ENCODE measurements at places on chromosomes 3 and 15.

- DNase-seq = no peak
These were observed 132.3 kb downstream of the VPS8 start for GRCh38 chr3:184944241-184944640.

- no peak for DNase-seq
These were observed 111.2 kb upstream of the SAMMSON start for GRCh38 chr3:69888040-69888942.

DNA sequence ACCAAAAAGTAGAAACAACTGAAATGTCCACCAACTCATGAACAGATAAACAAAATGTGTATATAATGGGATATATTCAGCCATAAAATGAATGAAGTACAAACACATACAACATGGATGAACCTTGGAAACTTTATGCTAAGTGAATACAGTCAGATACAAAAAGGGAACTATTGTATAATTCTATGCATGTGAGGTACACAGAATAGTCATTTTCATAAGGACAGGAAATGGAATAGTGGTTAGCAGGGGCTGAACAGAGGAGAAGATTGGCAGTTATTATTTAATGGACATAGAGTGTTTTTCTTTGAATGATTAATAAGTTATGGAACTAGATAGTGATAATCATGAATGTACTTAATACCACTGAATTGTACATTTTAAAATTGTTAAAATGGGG is 20.0 kb upstream of the TRANK1 start:
- DNase-seq = no peak

GRCh38 chr3:147030274-147030673 is 376.1 kb downstream of the ZIC4 start:
- DNase-seq = no peak

DNA sequence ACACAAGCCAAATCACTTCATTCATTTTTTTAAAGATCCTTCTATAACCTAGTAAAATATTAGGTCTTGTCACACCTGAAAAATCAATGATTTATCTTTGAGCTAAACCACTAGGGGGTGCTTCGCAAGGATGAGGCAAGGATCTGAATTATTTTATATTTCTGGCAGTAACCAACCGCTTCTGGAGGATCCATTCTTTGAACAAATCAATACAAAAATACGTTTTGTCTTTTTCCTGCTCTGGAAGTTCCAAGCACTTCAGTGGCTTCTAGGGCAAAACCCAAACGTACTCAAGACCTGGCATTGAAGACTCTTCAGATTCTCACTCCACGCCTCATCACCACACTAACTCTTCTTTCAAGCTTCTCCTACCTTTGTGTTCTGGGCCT is 486 bp downstream of the LSG1 start:
- no peak for DNase-seq

DNA sequence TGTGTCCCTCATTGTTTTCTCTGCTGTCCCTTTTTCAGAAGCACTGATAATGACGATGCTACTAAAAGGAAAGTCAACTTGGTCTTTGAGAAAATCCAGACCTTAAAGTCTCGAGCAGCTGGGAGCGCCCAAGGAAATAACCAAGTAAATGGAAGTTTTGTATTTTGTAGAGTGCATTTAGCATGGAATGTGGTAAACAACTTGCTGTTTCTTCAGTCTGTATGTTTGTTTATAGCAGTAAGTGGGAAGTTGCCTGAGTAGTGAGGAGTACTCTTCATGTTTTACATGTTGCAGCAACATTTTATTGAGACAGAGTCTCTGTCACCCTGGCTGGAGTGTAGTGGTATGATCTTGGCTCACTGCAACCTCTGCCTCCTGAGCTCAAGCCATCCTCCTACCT is 66.0 kb downstream of the CGNL1 start:
- DNase-seq = no peak

DNA sequence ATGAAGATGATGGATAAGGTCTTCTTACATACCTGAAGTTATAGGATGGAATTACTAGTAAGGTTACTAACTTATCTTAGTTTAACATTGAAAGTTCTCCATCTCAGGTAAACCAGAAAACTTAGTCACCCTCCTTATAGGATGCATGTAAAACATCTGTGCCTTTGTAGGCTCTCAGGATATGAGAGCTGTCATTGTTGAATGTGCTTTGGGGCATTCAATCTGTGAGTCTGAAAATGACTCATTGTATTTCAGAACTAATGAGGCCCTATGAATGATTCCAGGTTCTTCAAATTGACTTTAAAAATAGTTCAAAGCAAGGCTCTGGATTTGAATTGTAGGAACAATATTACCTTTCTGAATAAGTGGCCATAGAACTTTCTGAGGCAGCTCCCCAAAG is 237.7 kb upstream of the AZI2 start:
- DNase-seq = no peak

GRCh38 chr3:14680716-14681115 is 5.8 kb downstream of the C3orf20 start:
- DNase-seq = no peak

DNA sequence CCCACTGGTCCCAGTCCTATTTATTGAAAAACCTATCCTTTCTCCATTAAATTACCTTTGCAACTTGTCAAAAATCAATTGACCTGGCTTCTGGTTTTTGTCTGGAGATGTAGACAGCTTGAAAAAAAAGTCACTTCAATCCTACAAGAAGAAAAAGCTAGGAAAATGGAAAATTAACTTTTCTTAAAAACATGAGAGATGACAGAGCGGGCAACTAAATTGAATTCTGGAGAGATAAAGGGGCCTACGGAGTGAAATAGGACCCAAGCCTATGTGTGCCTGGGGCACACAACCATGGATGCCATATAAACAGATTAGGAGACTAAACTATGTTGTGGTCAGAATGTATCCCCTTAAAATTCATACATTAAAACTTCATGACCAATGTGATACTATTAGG is 363.3 kb upstream of the SLCO3A1 start:
- no peak for DNase-seq

- no peak for DNase-seq
These were observed 96.4 kb downstream of the NSUN3 start for GRCh38 chr3:94159062-94159828.

DNA sequence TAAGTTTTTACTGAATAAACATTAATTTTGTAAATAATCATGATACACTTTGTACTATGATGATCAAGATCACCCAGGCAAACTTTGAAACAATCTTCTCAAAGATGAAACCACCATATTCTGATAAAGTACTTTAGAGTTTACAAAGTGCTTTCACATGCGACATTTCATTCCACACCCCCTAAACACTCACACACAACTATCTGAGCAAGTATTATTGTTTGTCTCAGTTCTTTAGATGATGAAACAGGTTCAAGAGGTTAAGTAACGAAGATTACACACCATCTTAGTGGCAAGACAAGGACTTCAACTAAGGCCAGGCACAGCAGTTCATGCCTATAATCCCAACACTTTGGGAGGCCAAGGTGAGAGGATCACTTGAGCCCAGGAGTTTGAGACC is 37.6 kb downstream of the ZNF148 start:
- DNase-seq = no peak

DNA sequence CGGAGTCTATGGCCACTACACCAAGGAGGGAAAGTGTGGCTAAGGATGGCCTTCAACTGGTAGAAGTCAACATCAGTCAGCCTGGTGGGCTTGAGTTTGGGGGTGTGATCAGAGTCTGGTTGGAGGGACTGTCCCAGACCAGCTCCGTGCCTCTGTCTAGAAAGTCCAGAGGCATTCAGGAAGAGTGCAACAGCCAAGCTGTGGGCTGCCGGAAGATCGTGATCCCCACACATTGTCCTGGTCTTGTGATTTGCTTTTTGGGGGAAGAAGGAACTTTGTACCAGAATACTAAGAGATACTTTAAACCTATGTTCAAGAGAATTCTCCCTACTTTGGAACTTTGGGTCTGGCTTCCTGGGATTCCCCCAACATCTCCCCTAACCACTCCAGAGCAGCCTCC is 47.8 kb upstream of the VPS8 start:
- DNase-seq = no peak

DNA sequence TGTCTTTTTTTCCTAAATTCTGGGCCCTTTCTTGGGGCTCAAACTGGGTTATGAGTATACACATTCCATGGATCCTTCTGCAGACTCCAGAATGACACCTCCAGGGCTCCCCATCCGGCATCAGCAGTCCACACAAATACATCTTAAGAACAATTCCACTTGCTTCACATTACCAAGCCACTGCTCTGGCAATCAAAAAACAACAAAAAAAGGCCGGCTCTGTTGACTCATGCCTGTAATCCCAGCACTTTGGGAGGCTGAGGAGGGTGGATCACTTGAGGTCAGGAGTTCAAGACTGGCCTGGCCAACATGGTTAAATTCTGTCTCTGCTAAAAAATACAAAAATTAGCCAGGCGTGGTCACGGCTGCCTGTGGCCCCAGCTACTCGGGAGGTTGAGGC is 49.9 kb upstream of the LPP start:
- no peak for DNase-seq

DNA sequence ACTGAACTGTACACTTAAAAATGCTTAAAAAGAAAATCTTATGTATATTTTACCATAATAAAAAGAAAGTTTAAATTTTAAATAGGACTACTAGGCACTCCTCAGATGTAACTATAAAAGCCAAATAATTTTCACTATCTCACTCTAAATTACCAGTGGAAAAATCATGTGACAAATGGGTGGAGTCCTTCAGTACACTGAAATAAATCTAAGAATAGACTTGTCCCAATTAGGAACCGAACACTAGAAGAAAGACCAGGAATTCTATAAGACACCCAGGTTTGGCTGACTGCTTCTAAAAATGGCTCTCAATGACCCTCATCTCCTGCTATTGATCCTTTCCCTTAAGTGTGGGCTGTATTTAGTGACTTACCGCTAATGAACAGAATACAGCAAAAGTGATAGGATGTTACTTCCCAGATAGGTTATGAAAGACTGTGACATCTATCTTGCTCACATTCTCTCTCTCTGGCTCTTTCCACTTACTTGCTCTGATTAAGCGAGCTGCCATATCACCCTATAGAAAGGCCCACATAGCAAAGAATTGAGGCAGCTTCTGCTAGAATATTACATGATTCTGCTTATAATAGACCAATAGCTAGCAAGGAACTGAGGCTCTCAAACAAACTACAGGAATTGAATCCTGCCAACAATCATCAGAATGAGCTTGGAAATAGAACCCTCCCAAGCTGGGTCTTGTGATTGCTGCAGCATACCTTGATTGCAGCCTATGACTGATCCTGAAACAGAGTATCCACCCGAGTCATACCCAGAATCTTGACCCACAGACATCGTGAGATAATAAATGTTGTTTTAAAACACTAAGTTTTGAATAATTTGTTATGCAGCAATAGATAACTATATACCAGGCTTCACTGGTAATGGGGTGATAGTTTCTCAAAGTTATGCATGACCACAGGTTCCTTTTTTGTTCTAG is 16.9 kb downstream of the TTBK2 start:
- DNase-seq = no peak

- no peak for DNase-seq
These were observed 22.2 kb downstream of the EPHB1 start for GRCh38 chr3:134817297-134817696.

GRCh38 chr3:99789011-99789721 is 28.5 kb upstream of the CMSS1 start:
- DNase-seq = no peak

DNA sequence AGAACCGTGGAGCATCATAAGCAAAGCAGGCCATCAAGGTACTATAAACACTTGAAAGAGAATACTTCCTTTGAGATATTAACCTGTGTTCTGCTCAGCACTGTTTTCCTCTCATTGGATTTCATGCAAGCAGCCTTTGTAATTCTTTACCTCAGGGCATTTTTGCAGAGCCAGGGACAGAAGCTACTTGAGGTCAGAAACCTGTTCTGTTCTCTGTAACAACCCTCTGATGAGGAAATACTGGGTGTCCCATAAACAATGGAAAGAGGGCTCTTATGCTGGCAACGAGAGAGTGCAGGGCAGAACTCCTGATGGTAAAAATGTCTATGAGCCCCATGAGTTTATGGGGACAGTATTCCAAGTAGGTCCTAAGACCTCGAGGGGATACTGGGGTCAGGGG is 66.0 kb downstream of the DCLK3 start:
- DNase-seq = no peak

- no peak for DNase-seq
These were observed 24.1 kb downstream of the GYG1 start for GRCh38 chr3:149015393-149015792.

GRCh38 chr3:54954521-54954920 is 26.7 kb upstream of the LRTM1 start:
- DNase-seq = no peak

DNA sequence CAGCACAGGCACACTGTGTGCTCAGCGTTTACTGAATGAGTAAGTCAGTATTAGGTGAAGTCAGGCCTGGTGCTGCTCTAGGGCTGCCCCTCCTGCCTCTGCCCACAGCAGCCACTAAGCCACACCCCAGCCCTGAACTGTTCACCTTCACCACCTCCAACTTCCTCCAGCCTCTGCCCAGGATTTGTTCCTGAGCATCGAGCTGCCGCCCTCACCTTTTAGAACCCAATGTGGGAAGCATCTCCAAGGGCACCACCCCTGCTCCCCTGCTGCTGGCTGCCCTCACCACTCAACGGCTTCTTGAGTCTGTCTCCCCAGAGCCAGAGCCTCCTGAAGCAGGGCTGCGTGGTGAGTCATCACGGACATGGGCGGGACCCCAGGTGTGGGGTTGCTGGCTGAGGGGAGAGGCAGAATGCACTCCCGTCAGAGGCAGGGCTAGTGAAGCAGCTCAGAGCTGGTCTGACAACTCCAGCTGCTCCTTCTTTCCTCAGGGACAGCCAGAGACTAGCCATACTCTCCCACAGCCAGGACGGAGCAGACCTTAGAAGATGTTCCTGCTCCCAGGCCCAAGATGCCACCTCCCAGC is 5.8 kb downstream of the HYAL2 start:
- DNase-seq = peak; percentile 75

- no peak for DNase-seq
These were observed 393.2 kb downstream of the SOX2 start for GRCh38 chr3:182104881-182105280.

DNA sequence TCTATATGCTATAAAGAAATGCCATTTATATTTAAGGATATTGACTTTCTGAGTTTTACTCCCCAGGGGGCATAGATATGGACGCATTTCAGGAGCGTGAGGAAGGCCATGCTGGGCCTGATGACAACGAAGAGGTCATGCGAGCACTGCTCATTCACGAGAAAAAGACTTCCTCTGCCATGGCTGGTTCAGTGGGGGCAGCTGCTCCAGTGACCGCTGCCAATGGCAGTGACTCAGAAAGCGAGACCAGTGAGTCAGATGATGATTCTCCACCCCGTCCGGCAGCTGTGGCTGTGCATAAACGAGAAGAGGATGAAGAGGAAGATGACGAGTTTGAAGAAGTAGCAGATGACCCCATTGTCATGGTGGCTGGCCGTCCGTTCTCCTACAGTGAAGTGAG is 38.4 kb downstream of the GTF2E1 start:
- DNase-seq = no peak

DNA sequence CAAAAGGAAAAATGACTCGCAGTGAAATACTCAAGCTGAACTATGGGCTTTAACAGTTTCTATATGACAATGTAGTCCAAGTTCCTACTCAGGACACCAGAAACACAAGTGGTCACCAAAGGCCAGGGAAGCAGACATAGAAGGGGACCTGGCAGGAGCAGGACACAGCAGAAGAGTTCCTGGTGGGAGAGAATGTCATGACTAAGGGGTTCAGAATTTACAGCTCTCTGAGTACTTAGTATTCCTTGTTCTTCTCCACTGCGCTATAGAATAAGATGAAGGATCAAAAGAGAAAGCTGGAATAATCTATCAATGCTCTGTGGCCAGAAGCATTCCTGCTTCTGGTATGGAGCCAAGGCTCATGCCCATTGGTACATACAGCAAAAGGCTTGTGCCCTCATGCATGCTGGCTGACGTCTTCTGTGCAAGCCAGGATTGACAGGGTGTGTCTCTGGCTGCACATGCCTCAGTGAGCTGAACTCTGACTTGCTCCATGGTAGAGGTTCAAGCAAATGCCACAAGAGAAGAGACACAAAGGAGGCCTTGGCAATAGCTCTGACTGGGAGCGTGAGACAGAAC is 128.7 kb upstream of the SLC2A2 start:
- DNase-seq = no peak
